ENCODE measurements at places on chromosomes 1 and 21.

DNA sequence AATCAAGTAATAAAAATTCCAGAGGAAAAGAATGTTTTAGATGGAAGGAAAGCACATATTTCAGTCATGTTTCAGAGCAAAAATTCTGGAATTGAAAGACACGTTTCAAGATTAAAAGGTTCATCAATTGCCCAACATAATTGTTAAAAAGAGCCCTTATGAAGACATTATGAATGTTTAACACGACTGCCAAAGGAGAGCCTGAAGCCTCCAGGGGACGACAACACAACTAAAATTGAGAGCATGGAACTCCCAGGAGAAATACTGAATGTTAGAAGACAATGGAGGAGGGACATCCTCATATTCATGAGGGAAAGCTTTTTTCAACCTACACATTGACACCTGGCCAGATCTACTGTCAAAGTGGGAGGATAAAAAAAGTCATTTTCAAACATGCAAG is 16.0 kb downstream of the OR2T11 start:
- DNase-seq, result peak; percentile 11

GRCh38 chr1:74323937-74324473 is 88.8 kb downstream of the TNNI3K start:
- DNase-seq, result no peak

DNA sequence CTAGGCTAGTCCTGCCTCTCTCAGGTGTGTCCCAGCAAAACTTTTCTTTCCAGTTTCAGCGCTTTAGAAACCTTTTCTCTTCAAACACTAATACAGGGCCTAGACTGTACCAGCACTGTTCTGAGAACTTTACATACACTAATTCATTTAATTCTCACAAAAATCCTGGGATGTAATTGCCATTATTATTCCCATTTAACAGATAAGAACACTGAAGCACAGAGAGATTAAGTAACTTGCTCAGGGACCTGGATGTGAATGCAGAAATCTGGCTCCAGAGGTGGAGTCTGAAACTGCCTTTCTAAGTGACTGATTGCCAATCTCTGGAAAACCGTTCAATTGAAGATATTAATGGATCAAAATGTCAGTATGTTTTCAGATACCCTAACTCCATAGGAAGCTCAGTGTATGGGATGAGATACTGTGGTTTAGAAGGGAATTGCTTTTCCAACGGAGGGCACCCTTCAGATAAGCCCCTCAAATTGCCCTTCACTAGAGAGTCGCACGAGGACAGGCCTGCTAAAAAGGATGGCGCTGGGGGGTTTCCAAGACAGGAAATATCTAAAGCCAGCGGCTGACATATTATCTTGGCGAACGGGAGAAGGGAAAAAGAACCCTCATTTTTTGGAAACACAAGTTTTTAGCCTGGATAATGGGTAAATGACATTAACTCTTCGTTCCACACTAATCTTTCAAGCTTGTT is 698 bp upstream of the UCK2 start:
- no peak for DNase-seq

GRCh38 chr1:94805912-94806311 is 14.2 kb upstream of the SLC44A3 start:
- peak; percentile 75 for DNase-seq

DNA sequence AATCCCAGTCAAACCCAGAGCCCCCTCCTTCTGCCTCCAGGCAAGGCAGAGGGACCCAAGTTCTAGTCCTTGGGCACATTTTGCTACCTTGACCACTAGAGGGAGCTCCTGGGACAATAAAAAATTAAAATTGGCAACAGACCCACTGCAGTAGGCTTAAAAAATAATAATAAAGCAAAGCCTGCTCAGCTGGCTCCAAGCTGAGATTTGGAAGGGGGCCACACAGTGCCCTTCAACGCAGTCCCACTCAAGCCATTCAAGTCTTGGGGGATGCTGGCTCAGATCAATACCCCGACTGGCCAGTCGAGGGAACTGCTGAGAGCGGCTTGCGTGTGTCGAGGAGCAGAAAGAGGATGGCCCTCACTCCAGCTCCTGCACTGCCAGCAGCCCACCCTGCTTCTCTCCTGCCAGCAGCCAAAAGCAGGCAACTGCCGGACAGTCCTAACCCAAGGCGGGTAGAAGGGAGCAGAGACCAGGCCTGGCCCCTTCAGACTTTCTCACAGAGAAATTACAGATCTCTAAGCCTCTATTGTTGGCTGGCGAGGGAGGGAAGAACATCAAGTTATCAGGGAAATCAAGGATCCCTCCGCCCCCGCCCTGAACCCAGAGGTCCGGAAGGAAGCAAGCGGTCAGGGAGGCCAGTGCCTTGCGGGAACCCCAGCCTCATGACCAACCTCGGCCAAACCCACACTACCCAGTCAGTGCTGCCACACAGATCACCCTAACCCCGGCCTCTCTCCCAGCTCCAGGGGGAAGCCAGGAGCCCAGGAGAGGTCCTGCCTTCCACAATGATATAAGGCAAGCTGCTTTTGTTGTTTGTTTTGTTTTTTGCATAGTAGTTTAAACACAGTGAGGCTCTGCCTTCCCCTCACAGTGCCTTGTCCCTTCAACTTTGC is 4.9 kb upstream of the ALDH4A1 start:
- DNase-seq, result peak; percentile 77

- no peak for DNase-seq
Measured at GRCh38 chr1:169295425-169295824, 72.2 kb downstream of the NME7 start.

GRCh38 chr21:18951271-18952038 is 547.9 kb upstream of the TMPRSS15 start:
- peak; percentile 93 for DNase-seq

DNA sequence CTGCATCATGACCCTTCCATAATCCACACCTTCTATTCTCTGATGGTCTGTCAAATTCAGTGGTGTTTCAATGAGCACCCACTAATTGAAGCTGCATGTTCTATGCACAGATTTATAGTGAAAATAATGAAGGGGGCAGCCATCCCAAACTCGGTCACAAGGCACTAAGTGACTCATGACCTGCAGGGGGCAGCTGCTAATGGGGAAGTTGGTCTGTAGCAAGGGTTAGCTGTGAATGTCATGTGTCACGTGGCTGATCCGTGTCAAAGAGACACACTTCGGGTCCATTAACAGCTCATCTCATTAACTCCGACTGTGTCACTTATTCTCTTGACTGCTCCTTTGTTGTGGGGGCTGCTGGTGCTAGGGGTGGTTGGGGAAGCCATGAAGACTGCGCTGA is 306.6 kb downstream of the PCP4 start:
- DNase-seq, result peak; percentile 33

DNA sequence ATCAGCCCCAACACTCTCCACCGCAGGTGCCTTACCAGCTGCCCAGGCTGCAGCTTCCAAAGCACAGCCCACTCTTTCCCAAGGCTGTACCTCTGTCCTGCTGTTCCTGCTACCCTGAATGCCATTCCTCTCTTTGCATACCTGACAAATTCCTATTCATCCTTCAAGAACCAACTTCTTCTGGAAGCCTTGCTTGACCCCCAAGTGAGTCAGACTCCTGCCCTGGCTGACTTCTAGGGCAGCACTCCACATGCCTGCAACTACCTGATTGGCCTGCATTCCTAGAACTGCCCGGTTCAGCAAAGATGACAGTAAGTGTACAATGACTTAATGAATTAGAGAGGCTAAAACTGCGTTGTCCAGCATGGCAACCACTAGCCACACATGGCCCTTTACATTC is 20.8 kb upstream of the PDZK1IP1 start:
- DNase-seq, result no peak

DNA sequence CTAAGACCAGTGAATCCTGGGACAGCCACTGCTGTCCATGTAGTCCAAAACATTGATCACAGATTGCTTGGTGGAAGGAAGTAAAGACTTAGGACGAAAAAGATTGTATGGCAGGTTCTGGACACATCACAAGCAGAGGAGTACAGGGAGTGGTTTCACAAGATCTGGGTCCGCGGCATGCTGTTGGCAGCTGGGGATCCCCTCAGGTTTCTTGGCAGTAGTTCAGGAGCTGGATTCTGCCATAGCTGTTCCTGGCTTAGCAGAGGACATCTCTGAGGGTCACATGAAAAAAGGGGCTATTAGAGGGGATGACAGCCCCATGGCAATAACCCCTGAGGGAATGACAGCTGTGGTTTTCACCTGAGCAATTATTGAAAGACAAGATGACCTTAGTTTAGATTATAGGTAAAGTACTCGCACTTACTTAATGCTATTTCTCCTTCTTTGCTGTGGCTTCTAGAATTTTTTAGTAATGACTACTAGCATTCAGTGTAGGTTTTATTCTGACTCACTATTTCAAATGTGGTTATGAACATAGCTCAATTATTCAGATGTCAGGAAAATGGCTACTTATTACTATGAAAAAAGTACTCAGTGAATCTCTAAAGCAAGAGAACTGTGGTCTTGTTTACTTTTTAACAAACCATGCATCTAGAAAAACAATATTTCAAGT is 8.2 kb downstream of the KRTAP27-1 start:
- DNase-seq, result no peak

DNA sequence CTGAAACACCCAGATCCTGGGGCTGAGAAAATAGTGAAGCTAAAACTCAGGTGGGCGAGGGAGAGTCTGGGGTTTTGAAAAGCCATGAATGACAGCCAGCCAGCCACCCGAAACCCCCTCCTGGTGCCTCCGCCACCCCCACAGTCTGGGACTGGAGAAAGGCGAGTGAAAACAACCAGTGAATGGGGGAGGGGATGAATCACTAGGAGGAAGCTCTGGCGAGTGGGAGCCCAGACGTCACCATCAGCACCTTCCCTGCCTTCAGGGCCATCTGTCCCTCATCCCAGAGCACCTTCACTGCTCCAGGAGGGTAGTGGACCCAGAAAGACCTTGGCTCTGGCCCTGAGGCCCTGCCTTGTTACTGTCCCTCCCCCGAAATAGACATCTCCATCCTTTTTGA is 9.2 kb downstream of the RORC start:
- DNase-seq, result no peak

- peak; percentile 41 for DNase-seq
Measured at GRCh38 chr1:203035111-203036000, 9.1 kb downstream of the PPFIA4 start.

DNA sequence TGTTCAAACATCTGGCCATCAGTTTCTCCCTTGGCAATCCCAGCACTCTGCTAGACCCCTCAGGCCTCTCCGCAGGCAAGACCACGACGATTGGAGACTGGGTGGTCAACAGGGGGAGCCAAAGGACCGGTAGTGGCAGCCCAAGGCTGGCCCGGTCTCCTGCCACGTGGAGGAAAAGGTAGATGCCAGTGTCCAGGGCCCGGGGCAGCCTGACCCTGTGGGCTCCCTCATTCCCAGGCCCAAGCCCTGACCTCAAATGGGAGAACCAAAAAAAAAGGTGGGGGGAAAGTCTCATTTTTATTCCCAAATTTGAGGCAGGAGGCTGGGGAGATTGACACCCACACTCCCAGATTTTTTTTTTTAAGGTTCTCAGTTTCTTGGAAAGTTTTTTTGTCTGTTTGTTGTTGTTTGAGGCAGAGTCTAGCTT is 24.8 kb downstream of the S100A6 start:
- peak; percentile 91 for DNase-seq

DNA sequence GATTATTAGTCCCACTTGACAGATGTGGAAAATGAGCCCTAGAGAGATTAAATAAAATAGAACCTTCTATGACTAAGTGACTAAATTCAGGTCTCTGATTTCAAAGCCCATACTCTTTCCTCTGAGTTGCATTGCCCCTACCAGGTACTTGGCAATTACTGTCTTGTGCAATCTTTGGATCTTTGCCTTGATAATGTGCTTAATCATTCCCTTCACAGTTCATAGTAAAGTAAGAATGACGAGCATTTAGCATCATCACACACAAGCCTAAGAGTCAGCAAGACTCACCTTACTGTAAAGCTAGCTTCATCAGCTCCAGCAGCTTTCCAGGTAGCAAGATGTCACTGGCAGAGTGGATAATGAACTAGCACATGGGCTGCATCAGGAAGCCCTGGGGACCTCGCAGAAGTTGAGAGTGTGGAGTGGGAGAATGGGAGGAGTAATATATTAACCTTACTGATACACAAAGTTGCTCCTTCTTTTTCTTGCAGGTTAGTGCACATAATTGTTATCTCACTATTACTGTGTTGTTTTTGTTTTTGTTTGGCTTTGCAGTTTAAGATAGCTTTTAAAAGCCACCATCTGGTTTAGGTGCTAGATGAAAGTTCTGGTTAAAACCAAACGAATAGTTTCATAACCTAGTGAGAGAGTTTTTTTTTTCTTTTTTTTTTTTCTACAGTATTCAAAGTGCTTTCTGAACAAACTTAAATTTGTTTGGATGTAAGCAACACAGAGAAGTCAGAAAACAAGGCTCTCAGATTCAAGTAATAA is 71.8 kb downstream of the PBX1 start:
- DNase-seq, result no peak

Data from GM23338 (cell line).